Stimulated activated naive CD4-positive, alpha-beta T cell treated with Interleukin-2 at 50 U/mL for 16 hours (primary cell): ENCODE measurements at places on chromosomes 7 and 10.

DNA sequence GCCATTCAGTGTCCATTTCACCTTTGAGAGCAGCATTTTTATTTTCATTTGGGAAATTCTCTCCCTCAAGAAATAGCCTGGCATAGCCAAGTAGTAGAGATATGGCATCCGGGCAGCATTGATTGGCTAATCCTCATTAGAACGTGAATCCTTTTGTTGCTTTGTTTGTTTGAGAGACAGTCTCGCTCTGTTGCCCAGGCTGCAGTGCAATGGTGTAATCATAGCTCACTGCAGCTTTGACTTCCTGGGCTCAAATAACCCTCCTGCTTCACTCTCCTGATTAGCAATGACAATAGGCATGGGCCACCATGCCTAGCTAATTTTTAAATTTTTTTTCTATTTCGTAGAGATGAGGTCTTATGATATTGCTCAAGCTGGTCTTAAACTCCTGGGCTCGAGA is 1174.9 kb upstream of the AUTS2 start:
- no peak for DNase-seq

DNA sequence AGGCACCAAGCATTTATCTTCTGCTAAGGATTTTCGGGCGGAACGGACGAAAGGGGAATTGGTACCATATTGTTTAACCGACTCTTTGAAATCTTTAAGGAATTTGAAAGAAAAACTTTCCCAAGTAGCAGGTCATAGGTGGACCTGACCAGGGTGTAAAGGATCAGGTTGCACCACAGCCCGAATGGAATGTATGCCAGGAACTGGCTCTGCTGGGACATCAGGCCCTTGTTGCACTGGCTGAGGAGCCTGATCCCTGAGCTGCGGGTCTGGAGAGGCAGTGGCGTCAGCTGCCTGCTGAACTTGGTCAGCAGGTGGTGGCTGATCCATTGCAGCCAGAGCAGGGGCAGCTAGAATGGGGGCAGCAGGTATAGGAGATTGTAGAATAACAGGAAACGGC is 41.4 kb upstream of the AKR1C2 start:
- no peak for DNase-seq

GRCh38 chr10:47457826-47458225 is 26.1 kb downstream of the ANXA8 start:
- no peak for DNase-seq

DNA sequence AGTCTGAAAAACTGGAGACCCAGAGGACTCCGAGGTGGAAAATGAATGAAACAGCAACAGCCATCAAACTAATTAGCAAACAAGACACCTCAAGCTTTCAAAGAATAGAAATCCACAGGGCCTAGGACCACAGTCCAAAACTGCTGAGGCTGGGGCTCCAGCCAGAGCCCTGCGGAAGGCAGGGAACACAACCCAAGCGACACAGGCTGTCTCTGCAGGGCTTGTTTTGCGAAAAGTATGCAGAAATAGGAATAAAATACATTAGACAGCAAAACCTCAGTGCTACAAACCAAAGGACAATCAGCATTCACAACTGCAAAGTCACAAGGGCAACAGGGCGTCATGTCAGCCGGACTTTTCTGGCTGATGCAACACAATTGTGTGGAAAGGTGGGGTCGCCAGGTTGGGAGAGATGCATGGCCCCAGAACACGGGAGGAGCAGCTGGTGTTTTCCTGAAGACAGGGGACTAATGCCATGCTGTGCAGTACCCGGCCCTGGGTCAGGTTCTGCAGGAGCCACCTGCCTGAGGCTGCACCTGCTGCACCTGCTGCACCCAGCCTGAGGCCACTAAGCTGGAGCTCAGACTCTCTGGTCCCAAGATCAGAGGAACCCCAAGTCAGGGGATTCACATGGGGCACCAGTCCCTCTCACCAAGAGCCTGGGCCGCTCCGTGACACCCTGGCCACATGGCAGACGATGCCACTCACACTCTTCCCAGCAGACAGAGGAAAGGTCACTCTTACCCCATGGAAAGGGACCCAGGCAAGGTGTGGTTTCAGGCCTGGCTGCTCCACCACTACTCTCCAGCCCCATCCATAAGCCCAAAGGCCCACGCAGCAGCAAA is 74.2 kb downstream of the MAD1L1 start:
- no peak for DNase-seq

DNA sequence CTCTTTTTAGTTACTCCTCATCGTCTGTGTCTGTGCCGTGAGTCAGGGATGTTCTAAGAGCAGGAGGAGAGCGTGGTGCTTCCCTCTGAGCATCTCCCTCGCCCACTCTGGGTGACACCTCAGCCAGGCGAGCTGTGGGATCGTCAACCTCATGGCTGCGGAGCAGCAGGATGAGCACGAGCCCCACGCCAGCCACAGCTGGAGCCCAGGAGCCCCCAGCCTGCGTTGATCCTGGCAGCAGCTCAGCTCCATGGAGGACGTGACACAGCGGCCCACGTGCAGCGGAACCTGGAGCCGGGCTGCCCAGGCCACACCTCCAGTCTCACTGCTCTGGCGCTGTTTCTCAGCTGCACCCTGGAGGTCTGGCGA is 512.0 kb downstream of the PTPRN2 start:
- no peak for DNase-seq

DNA sequence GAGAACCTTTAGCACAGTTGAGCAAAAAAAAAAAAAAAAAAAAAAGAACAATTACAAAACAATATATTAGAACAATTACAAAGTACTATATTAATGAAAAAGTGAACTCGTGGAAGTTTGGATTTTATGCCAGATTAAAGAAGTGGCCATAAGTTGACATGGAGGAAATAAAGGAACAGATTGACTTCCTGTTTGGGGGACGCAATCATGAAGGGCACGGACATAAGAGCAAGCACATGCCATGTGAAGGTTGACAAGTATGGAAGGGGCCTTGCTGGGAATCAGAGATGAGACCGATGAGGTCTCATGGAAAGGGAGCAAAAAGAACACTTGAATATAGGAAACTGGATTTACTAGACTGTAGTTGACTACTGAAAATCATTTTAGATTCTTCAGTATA is 61.7 kb downstream of the ICA1 start:
- no peak for DNase-seq

GRCh38 chr7:35549781-35550180 is 145.2 kb downstream of the HERPUD2 start:
- DNase-seq, result no peak

DNA sequence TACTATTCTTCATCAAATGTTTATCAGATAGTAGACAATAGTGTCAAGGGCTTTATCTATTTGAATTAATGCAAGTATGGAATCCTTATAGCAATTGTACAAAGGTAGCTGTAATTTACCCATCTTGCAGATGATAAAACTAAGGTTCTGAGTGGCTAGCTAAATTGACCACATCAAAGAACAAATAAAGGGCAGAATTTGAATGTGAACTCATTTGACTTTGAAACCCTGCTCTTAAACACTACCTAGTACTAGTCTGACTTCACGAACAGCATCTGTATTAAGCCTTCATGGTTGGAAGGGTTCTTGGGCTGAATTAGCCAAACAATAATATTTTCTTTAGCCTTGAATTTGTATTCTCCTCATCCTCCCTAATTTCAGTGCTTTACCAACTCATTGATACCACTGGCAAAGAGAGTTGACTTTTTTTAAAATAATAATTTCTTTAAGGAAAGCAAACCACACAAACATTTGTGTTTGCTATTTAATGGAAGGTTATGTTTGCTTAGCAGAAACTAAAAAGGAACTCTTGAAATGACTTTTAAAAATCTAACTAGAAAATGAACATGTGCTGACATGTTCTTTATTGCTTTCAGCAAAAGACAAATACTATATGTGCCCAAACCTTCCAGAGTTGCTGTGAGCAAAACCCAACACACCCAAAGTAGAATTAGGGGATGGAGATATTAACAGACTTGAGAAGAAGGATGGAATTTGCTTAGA is 322.6 kb downstream of the RNLS start:
- DNase-seq, result no peak

DNA sequence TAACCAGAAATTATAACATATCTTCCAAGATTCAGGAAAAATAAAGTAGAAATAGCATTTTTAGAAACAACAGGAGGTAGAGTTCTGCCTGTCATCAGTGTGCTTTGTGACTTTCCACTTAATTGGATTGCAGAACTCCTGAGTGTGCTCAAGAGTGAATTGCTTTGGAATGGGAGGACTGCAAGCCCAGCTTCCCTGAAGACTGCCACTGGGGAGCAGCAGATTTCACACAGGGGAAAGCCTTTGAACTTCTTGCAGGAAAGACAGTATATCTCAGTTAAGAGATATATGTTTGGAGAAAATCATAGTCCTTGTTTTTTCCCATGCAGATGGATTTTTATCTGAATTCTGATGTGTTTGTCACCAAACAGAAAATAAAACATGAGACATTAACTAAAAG is 124.5 kb downstream of the TMEM168 start:
- no peak for DNase-seq
